ENCODE measurements at places on chromosomes 3 and 15. TPM values are rescaled to one million over a fixed set of nuclear protein-coding genes. Genes with fewer than 3 reads are reported as not detected.
A peak's percentile ranks its signal among the peaks of the same experiment; 100 is the strongest.

The DUOX1 gene
- total RNA-seq = 5.9 TPM

- no peak for DNase-seq
Measured at GRCh38 chr3:128176276-128176833, 23.1 kb downstream of the EEFSEC start.

- DNase-seq = no peak
Measured at GRCh38 chr15:66429117-66429516, 42.4 kb downstream of the MAP2K1 start.

DNA sequence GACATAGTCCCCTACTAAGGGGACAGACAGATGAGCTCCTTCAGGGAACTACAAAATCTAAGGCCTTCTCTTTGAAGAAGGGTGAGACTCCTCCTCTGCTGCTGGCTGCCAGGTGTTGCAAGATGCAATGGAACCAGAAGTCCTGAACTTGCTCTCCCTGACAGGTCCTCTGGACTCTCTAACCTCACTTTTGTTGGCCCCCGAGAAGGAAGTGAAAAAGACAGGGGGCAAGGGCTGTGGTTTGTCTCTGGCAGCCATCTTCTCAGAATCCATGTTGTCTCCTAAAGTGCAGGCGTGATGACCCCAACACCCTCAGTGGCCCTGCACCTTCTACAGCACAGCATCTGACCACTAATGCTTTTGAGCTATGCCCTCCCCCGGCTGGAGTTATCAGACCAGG lies 292.5 kb downstream of the CHST2 start:
- no peak for DNase-seq

GRCh38 chr15:93036951-93037819 lies 51.8 kb downstream of the RGMA start:
- DNase-seq = peak; percentile 80

- DNase-seq = no peak
Measured at GRCh38 chr3:149977386-149977785, 6.7 kb upstream of the PFN2 start.

- no peak for DNase-seq
Measured at GRCh38 chr15:32893421-32893820, 175.6 kb downstream of the GREM1 start.

GRCh38 chr3:165081183-165081582 lies 2.9 kb upstream of the SI start:
- no peak for DNase-seq

The STAG1 gene
- 78.8 TPM for total RNA-seq

DNA sequence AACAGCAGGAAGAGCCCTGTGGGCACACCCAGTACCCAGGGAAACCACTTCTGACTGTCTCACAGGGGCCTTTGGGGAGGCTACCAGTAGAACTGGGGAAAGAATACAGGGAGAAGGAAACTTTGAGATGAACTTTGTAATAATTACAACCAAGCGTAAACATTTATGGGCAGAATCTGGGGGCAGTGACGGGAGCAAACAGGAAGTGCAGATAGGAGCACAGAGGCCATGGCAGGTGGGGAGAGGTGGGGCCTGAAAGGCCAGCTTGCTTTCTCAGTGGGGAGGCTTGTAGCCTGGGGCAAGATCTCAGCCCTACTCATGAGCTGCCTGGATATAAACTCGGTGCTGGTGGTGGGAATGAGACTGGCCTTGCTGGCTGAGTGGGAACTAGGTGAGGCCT lies 209.8 kb downstream of the PLCH1 start:
- no peak for DNase-seq

Measured in sciatic nerve (tissue), 2 donors.